ENCODE measurements at places on chromosomes 2 and 18. TPM values are rescaled to one million over a fixed set of nuclear protein-coding genes. Genes with fewer than 3 reads are reported as not detected.

The SGPP2 gene
- total RNA-seq = 3.3 TPM

The RAB6D gene
- 0.68 TPM for total RNA-seq

The NAT8 gene
- total RNA-seq = not detected

DNA sequence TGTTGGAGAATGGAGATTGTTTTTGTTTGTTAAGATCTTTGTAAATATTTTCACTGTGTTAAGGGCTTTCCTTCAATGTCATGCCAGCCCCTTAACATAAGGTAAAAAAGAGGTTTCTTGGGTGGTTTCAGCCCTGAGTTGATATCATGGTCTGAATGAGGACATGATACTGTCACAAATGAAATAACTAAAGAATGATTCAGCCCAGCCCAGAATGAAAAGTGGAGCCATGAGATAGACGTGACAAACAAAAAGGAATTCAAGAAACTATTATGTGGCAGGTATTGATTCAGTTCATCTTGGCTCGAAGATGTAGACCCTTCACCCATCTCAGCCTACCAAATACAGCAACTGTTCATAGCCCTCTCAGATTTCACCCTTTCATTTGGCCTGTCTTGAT lies 88.6 kb upstream of the TTN start:
- no peak for DNase-seq
- no peaks in the 10 kb centered on the region for H3K4me1 ChIP-seq

GRCh38 chr2:213627054-213627710 lies 342.9 kb downstream of the SPAG16 start:
- H3K4me1 ChIP-seq = no peaks in the 10 kb centered on the region
- DNase-seq = no peak
- no peak overlapping the region for H3K27ac ChIP-seq
- no peaks in the 10 kb centered on the region for H3K36me3 ChIP-seq

DNA sequence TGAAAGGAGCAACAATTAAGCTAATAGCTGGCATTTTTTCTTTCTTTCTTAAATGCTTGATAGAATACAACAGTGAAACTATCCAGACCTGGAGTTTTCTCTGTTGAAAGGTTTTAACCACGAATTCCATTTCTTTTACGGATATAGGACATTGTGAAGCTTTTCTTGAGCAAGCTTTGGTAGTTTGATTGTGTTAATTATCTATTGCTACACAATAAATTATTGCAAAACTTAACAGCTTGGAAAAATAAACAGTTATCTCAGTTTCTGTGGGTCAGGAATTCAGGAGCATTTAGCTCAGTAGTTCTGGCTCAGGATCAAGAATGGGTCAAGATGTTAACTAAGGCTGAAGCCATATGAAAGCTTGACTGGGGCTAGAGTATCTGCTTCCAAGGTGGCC lies 11.7 kb downstream of the PHOSPHO2 start:
- no peak overlapping the region for H3K27ac ChIP-seq
- H3K4me1 ChIP-seq = no peaks in the 10 kb centered on the region
- H3K36me3 ChIP-seq = no peaks in the 10 kb centered on the region
- no peak for DNase-seq

GRCh38 chr2:239457586-239458445 lies 57.0 kb upstream of the HDAC4 start:
- no peak overlapping the region for H3K27ac ChIP-seq
- no peak overlapping the region for H3K4me3 ChIP-seq
- no peaks in the 10 kb centered on the region for H3K36me3 ChIP-seq
- H3K27me3 ChIP-seq = no peaks in the 10 kb centered on the region
- no peak for DNase-seq
- no peaks in the 10 kb centered on the region for H3K4me1 ChIP-seq

Measured in prostate gland (tissue), 2 donors.